Pancreas (tissue), 10 donors: ENCODE measurements at places on chromosomes 5 and 9. TPM values are rescaled to one million over a fixed set of nuclear protein-coding genes. Genes with fewer than 3 reads are reported as not detected.
A peak's percentile ranks its signal among the peaks of the same experiment; 100 is the strongest.

- DNase-seq = no peak
Measured at GRCh38 chr9:35732800-35733541, 505 bp downstream of the CREB3 start.

- no peak for DNase-seq
Measured at GRCh38 chr5:10329820-10330481, 22.2 kb upstream of the CMBL start.

DNA sequence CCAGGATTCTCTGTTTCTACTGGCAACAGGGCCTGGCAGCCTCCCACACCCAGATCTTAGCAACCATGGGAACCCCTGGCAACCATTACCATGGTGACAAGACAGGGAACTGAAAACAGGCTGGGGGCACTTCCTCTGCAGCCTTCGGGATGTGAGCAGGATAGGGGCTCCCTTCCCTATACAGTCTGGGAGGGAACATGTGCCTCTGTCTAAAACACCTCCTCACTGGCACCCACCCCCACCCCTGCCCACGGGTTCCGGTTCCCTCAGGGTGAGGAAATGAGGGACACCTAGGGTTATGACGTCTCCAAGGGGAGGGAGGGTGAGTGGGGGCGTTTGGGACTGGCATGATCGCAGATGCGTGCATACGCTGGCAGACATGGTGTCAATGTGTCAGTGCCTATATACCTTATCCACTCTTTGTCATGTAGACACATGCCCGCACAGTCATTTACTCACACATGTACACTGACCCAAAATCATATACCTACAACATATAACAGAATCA, 3.0 kb upstream of the DNAJB5 start:
- no peak for DNase-seq

GRCh38 chr9:116617389-116617788, 69.7 kb upstream of the TRIM32 start:
- no peak for DNase-seq

- DNase-seq = no peak
Measured at GRCh38 chr9:98262056-98262455, 6.6 kb upstream of the TBC1D2 start.

GRCh38 chr9:98907055-98907454, 36.7 kb upstream of the COL15A1 start:
- DNase-seq = no peak

DNA sequence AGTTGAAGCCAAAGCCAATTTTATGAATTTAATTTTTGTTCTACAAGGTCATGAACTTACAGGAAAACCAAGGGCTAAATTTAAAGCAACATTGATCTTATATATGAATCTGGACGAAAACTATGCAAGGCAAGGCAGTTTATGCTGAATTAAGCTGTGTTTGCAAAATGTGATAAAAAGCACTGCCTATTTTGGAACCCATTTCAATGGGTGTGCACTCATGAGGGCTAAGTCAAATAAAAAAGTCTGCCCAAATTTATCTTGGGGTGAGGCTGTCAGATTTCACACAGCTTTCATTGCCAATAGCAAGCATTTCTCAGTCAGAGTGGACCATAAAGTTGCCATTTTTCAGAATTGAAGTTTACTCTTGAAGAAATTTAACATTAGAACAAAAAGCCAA, 199.9 kb downstream of the LURAP1L start:
- DNase-seq = no peak

- no peak for DNase-seq
Measured at GRCh38 chr5:112018846-112019245, 261.9 kb upstream of the NREP start.

DNA sequence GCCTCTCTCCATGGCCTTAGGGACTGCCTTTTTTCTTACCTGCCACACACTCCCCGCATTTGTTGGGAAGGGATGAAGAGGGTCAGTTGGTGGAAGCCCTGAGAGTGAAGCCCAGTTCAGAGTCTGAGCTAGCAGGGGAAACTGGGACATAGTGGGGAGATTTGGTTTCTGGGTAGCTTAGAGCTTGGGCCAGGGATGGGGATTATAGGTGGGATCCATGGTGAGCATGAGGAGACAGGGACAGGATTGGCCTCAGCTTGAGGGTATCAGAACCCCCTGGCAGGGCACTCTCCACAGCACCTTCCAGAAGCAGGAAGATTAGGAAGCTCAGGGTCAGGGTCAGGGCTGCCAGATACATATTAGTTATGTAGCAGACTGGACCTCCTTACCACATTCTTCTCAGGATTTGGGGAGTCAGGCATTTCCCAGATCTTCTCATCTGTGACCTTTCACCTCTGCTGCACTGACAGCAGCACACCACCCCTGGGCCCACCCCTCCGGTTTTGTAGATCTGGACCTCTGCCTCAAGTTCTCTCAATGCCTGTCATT, 17.9 kb downstream of the OR13J1 start:
- no peak for DNase-seq

GRCh38 chr9:122015170-122015821, 77.8 kb downstream of the TTLL11 start:
- no peak for DNase-seq

DNA sequence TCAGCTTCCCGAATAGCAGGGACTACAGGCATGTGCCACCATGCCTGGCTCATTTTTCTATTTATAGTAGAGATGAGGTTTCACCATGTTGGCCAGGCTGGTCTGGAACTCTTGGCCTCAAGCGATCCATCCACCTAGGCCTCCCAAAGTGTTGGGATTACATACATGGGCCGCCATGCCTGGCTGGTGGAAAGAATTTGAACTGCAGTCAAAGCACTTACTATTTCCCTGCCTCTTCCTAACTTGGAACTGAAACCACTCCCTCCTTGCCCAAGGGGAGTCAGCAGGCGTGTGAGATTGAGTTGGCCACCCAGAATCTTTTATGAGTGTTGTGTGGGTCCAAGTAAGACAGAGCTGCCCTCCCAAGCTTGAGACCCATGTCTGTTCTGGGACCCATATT, 86.1 kb upstream of the PTPN3 start:
- DNase-seq = no peak

DNA sequence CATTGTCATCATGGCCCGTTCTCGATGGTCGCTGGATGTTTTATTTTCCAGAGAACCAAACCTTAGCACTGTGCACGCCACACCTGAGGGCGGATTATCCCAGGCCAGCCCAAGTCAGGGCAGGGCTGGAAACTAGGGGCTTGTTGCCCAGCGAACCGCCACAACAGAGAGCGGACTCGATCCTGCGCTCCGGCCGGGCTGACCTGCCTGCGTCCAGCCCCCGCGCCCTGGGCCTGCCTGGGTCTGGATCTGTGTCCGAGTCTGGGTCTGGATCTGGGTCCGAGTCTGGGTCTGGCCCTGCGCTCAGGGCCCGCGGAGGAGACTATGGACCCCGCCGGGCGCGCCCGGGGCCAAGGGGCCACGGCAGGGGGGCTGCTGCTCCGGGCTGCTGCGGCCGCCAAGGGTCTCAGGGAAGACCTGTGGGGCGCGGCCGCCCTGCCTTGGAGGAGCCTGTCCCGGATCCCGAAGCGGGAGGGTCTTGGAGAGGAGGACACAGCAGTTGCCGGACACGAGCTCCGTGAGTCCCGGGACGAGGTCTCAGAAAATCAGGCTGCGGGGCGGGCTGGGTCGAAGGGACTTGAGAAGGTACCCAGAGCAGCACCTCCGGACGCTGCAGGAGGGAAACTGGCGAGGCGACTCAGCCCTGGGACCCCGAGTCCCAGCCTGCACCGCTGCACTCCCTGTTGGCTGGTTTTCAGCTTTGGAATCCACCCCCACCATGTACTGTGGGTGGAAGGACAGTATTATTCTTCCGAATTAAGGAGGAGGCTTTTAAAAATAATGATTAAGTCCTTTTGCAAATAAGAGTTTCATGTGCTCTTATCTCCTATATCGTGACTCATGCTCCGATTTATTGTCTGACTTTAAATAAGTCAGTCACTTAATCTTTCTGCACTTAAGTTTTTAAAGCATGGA, at the start of gene ANKDD1B:
Gene ANKDD1B, plus strand, starts transcription at position 143 of the 915 bp plus-strand sequence. Its CDS starts 182 bp downstream, at position 325.
- peak; percentile 19 for DNase-seq

DNA sequence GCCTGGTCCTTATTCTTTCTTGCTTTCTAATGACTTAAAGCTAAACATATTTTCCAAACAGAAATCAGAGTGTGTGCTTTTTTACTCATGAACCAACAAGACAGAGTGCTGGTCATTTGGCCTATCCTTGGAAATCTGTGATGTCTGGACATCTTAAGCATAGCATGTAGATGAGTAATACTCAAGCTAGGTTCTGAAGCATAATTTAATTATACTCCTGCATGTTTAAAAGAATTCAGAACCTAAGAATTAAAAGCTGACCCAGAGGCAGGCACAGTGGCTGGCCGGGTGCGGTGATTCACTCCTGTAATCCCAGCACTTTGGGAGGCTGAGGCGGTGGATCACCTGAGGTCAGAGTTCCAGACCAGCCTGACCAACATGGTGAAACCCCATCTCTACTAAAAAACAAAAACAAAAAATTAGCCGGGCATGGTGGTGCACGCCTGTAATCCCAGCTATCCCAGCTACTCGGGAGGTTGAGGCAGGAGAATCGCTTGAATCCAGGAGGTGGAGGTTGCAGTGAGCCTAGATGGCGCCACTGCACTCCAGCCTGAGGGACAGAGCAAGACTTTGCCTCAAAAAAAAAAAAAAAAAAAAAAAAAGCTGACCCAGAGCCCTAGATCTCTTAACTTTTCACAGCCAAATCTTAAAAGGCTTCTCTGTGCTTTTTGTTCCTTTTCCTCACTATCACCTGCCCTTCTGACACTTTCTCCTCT, 16.2 kb upstream of the TJP2 start:
- no peak for DNase-seq

DNA sequence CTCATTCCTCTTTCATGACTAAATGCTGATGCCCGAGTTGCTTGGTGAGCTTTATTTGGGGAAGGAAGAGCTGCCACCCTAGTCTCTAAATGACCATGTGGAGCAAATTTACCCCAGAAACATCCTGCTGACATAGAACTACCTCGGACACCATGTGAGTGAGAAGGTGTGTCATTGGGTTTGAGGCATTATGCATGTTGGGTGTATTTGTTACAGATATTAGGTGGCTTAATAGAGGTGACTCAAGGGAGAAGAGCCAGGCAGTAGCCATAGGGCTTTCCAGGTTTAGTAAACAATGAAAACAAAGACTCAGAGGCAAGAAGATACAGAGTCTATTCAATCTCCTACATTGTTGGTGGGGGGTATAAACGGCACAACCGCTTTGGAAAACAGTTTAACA, 581.5 kb downstream of the CCDC171 start:
- no peak for DNase-seq

- DNase-seq = no peak
Measured at GRCh38 chr9:73009649-73010288, 56.9 kb upstream of the ALDH1A1 start.

GRCh38 chr9:77440057-77440456, 208.1 kb downstream of the GNA14 start:
- DNase-seq = peak; percentile 71

DNA sequence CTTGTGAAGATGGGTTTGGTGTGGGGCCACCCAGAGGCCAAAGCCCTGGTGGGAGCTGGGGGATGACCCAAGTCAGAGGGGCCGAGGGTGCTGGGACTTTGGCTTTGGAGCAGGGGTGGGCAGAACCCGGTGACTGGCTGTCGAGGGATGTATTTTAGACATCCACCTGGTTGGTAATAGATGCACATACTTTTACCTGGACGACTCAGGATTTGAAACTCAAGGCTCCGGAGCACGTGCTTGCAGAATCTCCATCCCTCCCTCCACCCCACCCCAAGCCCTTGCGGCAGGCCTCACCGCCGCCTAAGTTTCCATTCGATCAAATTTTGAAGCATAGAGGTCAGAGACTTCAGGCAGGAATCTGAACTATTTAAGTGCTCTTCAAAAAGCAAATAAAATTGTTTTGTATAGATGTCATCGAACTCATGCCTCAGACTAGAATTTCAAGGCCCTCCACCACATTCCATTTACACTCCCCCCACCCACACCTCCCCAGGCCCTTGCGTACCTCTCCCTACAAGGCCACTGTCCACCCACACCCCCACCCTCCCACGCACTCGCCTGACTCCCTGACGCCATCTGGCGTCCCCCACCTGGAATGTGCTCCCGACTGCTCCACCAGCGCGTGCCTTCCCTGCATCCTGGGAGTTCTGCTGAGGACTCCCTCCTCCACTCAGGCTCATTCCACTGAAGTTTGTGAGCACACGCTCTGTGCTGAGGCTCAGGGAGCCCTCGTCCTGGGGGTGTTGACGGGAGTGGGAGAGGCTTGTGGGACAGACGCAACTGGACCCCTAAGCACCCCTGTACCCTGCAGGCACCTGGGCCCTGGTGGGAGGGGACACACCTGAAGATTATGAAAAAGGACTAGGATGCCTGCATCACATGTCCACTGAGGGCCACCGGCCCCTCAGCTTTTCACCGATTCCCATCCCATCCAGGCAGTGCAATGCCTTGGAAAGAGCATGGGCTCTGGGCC, 56.4 kb upstream of the RPL26L1 start:
- DNase-seq = peak; percentile 90

GRCh38 chr5:159217236-159217635, 7.9 kb upstream of the RNF145 start:
- no peak for DNase-seq

DNA sequence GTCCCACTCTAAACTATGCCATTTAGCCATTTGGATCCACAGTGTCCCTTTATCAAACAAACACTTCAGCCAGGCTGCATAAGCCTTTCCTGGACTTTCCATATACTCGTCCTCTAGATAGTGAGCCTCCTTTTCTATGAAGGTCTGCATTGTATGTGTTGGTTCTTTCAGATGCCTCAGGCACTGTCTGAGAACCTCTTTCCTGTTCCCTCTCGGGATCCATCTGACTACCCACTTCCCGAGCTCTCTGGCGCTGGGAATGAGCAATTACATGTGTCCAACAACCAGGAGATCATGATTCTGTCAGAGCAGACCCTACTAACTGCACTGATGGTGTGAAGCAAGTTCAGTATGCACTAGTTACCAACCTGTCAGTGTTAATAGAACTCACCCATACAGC, 14.2 kb downstream of the SMC2 start:
- no peak for DNase-seq

DNA sequence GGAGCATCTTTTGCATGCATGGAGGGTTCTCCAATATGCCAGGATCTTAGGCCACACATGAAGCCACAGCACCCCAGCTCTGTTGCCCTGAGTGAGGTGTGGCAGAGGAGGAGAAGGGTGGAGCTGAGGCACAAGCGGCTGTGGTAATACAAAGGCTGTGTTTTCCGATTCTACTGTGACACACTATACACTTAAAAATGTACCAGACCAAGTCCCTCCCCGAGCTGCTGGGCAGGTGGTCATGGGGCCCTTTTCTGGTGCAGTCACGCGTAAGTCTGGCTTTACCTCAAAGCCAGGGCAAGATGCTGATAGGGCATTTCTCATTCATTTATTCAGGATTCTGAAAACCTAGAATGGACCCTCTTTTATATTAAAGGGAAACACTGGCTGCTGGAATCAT, 3.7 kb downstream of the ADGRV1 start:
- no peak for DNase-seq

The IL13 gene
- total RNA-seq = not detected

The CYSRT1 gene
- total RNA-seq = 0.22 TPM

The KIAA0825 gene
- total RNA-seq = 2.6 TPM

The CAVIN4 gene
- 0.09 TPM for total RNA-seq

The ALDH1A1 gene
- total RNA-seq = 190 TPM

The KIF20A gene
- total RNA-seq = 0.28 TPM

The ESM1 gene
- total RNA-seq = not detected

The TLE1 gene
- 23.0 TPM for total RNA-seq

The IFNA14 gene
- total RNA-seq = not detected

The PKD2L2 gene
- total RNA-seq = not detected

The FOXD4L5 gene
- 0.12 TPM for total RNA-seq

The DPH7 gene
- total RNA-seq = 19.6 TPM

The INSL6 gene
- not detected for total RNA-seq

The FAM200C gene
- total RNA-seq = 0.79 TPM
